EL (cell line): ENCODE measurements at places on chromosomes 5 and 9.

- no peak for DNase-seq
Measured at GRCh38 chr5:168676501-168676900, 97.3 kb upstream of the PANK3 start.

DNA sequence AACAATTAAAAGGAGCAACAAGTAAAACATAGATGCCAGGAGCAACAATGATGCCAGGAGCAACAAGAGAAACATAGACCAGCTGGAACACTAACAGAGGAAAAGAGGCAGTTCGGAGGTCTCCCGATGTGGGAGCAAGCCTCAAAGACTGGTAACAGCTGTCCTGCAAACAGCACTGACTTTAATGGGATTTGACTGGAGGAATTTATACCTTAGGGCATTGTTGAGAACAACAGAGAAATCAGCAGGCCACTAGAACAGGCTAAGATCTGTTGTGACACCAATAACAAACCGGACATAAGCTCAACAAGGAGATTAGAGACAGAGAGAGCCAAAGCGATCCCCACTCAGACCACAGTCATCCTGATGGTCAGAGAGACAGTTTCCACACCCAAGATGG is 11.8 kb upstream of the SYK start:
- DNase-seq, result no peak

DNA sequence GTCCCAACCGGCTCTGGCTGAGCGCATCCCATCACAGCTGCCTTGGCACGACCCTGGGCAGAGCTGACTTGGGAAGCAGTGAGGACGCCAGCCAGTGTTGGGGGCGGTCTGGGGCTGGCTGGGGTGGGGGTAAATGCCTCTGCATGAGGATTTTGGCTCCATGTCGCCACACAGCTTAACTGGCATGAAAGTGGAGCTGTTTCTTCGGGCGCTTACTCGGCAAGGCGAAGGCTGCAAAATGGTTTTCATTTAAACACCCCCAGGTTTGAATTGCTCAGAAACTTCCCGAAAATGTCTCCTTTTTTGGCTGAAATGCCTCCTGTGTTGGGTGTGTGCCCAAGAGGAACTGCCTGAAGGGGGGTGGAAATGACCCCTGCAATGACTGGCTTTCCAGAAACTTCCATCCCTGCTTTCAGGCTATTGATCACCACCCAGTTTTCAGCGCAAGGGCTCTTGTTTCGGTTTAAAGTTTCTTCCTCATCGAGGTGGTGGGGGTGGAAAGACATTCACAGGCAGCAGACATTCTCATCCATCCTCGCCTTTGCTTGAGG is 38.3 kb downstream of the PTGES start:
- no peak for DNase-seq

GRCh38 chr5:99005506-99005905 is 76.7 kb upstream of the CHD1 start:
- no peak for DNase-seq

- peak; percentile 67 for DNase-seq
Measured at GRCh38 chr9:36575411-36575882, 2.8 kb downstream of the MELK start.
